ENCODE measurements at places on chromosomes 2 and 18. TPM values are rescaled to one million over a fixed set of nuclear protein-coding genes. Genes with fewer than 3 reads are reported as not detected.

DNA sequence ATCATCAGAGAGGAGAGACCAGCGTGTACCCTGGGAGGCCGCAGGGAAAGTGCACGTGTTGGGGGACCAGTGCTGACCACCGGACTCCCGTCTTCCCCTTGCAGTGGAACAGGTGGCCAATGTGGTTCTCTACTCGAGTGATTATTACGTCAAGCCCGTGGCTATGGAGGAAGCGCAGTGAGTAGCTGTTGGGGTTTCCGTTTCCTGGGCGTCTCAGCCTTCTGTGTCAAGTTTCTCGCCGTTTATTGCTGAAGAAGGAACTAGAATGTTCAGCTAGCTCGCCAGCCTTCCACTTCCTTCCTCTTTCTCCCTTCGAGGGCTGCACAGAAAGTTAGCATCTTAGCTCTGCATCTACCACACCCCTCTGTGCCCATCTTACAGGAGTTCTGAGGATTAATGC is 22.8 kb upstream of the DGKD start:
- peak; percentile 88 for DNase-seq

- no peak for DNase-seq
Measured at GRCh38 chr18:6807515-6808257, 78.2 kb downstream of the ARHGAP28 start.

GRCh38 chr18:36856815-36857214 is 27.9 kb downstream of the KIAA1328 start:
- no peak for DNase-seq

GRCh38 chr2:192373754-192374153 is 179.0 kb upstream of the TMEFF2 start:
- no peak for DNase-seq

SLC16A14 gene
- total RNA-seq: 0.27 TPM

Measured in activated CD4-positive, alpha-beta T cell treated with anti-CD3 and anti-CD28 coated beads, Interleukin-2, amount 10 ng/mL, durations not matched to agents 7 days and 5 days (primary cell).